Activated CD4-positive, alpha-beta T cell treated with anti-CD3 and anti-CD28 coated beads, Interleukin-2, amount 10 ng/mL, durations not matched to agents 7 days and 5 days (primary cell): ENCODE measurements at places on chromosomes 5 and 9.

DNA sequence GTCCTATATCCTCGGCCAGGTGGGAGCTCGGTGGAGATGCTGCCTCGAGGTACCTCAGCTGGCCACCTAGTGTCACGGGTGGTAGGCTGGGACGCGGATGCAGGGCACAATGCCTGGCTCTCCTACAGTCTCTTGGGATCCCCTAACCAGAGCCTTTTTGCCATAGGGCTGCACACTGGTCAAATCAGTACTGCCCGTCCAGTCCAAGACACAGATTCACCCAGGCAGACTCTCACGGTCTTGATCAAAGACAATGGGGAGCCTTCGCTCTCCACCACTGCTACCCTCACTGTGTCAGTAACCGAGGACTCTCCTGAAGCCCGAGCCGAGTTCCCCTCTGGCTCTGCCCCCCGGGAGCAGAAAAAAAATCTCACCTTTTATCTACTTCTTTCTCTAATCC, 2.0 kb downstream of the PCDHGC3 start:
- no peak for DNase-seq
- H3K27me3 ChIP-seq, result peaks cover 77% of the 10 kb centered on the region
- no peak overlapping the region for H3K4me3 ChIP-seq

- no peaks in the 10 kb centered on the region for H3K27me3 ChIP-seq
- no peak overlapping the region for H3K27ac ChIP-seq
- no peak overlapping the region for H3K4me3 ChIP-seq
- no peaks in the 10 kb centered on the region for H3K4me1 ChIP-seq
- no peaks in the 10 kb centered on the region for H3K36me3 ChIP-seq
- no peak for DNase-seq
Observed at GRCh38 chr9:82418334-82418733, 429.8 kb downstream of the SPATA31D1 start.

DNA sequence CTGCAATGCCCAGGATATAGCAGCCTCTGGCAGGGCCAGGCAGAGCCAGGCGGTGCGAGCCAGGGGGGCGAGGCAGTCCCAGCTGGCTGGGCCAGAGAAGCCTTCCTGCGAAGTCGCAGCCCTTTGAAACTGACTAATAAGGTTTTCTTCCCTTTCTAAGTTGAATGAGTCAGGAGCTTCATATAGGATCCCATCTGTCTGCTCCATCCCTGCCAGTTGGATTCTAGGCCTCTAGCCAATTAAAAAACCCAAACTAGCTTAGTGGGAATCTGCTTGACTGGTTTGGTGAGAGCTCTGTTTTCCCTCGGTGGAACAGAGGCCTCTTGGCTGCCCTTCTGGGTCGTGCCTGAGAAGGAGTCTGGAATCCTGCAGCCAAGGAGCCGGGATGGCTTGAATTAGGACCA, 70.1 kb upstream of the RAPGEF1 start:
- no peak overlapping the region for H3K27ac ChIP-seq
- peaks cover 3% of the 10 kb centered on the region for H3K27me3 ChIP-seq
- no peak overlapping the region for H3K4me3 ChIP-seq
- no peak for DNase-seq
- H3K4me1 ChIP-seq, result no peaks in the 10 kb centered on the region
- H3K36me3 ChIP-seq, result no peaks in the 10 kb centered on the region

GRCh38 chr5:36436306-36436705, 134.6 kb upstream of the RANBP3L start:
- no peak overlapping the region for H3K4me3 ChIP-seq
- DNase-seq, result no peak
- H3K27me3 ChIP-seq, result peaks cover 33% of the 10 kb centered on the region
- H3K27ac ChIP-seq, result no peak overlapping the region
- peaks cover 3% of the 10 kb centered on the region for H3K4me1 ChIP-seq

DNA sequence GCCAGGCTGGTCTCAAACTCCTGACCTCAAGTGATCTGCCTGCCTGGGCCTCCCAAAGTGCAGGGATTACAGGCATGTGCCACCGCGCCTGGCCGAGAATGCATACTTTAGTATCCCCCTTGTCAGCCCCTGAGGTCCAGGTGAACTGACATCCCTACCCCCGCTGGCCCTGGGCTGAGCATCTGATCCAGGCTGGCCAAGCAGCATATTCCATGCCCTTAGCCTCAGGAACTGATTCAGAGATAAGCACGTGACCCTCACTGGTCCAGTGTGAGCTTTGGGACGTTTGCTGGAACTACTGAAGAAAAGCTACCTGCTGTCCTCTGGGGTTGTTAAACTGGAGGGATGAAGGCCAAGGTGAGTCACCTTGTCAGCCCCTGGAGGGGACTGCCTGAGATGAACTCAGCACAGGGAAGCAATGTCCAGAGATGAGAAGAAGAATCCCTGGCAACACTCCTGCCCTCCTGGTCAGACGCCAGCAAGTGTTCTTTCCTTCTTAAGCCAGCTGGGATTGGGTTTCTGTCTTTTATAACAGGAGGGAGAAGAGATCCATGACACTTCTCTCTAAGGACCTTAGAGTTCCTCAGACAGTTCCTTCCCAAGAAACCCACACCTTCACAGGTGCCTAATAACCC, 59.1 kb upstream of the FBXW11 start:
- H3K27ac ChIP-seq, result peak overlapping the region; percentile 95
- no peak for DNase-seq
- H3K4me3 ChIP-seq, result peak overlapping the region; percentile 69
- H3K4me1 ChIP-seq, result peaks cover 65% of the 10 kb centered on the region
- H3K27me3 ChIP-seq, result no peaks in the 10 kb centered on the region
- H3K36me3 ChIP-seq, result peaks cover 79% of the 10 kb centered on the region

- no peak for DNase-seq
- no peak overlapping the region for H3K27ac ChIP-seq
- no peaks in the 10 kb centered on the region for H3K4me1 ChIP-seq
- no peak overlapping the region for H3K4me3 ChIP-seq
- H3K36me3 ChIP-seq, result no peaks in the 10 kb centered on the region
Observed at GRCh38 chr5:133942614-133943474, 25.6 kb downstream of the C5orf15 start.

DNA sequence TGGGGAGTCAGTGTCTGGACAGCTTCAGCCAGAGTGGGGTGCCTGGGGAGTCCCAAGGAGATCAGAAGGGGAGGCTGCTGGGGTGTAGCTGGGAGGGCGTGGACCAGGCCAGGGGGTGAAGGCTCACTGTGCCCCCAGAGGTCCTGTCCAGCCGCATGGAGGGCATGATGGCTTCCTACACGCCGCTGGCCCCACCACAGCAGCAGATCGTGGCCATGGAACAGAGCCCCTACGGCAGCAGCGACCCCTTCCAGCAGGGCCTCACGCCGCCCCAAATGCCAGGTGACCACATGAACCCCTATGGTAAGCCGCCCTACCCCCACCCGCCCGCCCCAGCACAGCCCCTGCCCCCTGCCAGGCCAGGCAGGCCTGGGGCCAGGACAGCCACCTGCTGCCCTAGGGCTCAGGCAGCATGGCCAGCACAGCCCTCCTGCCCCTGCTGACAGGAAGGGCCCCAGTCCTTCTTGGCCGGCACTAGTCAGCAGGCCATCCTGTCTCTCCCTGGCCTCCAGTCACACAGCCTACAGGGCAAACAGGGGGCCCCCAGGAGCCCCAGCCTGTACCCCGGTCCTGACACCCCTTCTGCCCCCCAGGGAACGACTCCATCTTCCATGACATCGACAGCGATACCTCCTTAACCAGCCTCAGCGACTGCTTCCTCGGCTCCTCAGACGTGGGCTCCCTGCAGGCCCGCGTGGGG, 82.1 kb downstream of the LMX1B start:
- H3K4me1 ChIP-seq, result no peaks in the 10 kb centered on the region
- H3K36me3 ChIP-seq, result no peaks in the 10 kb centered on the region
- H3K27ac ChIP-seq, result no peak overlapping the region
- H3K4me3 ChIP-seq, result no peak overlapping the region

GRCh38 chr9:128818839-128819715, 777 bp downstream of the ENDOG start:
- H3K4me3 ChIP-seq, result peak overlapping the region; percentile 73
- H3K27ac ChIP-seq, result peak overlapping the region; percentile 13
- H3K4me1 ChIP-seq, result peaks cover 24% of the 10 kb centered on the region
- DNase-seq, result peak; percentile 32
- H3K36me3 ChIP-seq, result peaks cover 8% of the 10 kb centered on the region

DNA sequence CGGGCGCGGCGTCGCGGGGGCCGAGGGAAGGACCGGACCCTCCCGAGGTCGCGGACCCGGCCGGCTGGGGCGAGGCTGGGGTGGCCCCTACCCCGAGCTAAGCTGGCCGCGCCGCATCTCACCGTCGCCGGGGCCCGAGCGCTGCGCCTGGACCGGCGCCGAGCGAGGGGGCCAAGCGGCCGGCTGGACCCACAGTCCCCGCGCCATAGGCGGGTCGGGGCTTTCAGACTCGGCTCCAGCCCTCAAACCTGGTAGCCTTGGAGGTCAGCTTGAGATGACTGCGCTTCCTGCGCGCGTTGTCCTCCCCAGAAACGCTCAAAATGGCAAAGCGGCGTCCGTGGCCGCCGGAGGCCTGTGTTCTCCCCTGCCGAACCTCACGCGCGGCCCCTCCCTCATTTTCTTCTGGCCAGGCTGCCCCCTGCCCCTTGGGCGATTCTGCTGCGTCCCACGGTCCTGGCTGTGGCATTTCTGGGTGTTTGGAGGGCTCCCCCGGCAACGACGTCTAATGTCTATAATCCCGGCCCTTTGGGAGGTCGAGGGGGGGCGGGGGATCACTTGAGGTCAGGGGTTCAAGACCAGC, 8.7 kb upstream of the GRIN1 start:
- peak overlapping the region; percentile 86 for H3K27ac ChIP-seq
- peaks cover 3% of the 10 kb centered on the region for H3K36me3 ChIP-seq
- no peak for DNase-seq

- no peak overlapping the region for H3K4me3 ChIP-seq
- H3K27me3 ChIP-seq, result no peaks in the 10 kb centered on the region
- no peaks in the 10 kb centered on the region for H3K36me3 ChIP-seq
- H3K27ac ChIP-seq, result no peak overlapping the region
- peaks cover 8% of the 10 kb centered on the region for H3K4me1 ChIP-seq
Observed at GRCh38 chr5:107964722-107965121, 294.0 kb upstream of the EFNA5 start.

DNA sequence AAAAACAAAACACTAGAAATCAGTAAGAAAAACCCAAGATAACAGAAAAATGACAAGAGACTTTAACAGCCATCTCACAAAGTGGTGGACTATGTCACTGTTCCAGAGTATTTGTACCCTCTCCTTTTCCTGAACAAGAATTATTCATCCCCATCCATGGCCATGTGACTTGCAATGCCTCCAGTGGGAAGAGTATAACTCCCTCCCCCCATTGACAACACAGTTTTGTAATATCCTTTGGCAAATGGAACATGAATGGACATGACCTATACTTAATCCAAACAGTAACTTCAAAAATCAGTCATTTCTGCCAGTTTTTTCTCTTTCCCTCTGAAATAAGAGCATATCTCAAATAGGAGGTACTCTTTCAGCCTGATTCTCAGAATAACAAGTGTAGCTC, 33.9 kb downstream of the PTBP3 start:
- H3K36me3 ChIP-seq, result peaks cover 31% of the 10 kb centered on the region
- H3K27me3 ChIP-seq, result no peaks in the 10 kb centered on the region
- no peak overlapping the region for H3K4me3 ChIP-seq

DNA sequence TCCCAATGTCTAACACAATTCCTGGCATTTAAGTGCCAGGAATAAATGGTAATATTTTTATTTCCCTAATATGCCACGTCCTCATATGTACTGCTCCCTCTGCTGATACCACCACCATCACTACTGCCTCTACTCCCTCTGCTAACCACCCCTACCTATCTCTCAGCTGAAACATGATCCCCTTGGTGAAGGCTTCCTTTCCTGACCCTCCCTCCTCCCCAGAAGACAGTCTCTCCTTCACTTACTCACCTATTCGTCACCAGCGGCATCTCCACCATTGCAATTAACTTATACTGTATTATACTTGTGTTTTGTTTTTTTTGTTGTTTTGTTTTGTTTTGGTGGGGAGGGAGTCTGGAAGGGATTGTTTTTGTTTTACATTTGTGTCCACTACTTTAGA, 4.8 kb downstream of the DENND1A start:
- H3K36me3 ChIP-seq, result peaks cover 8% of the 10 kb centered on the region
- no peak overlapping the region for H3K4me3 ChIP-seq
- peaks cover 32% of the 10 kb centered on the region for H3K4me1 ChIP-seq
- no peak overlapping the region for H3K27ac ChIP-seq

DNA sequence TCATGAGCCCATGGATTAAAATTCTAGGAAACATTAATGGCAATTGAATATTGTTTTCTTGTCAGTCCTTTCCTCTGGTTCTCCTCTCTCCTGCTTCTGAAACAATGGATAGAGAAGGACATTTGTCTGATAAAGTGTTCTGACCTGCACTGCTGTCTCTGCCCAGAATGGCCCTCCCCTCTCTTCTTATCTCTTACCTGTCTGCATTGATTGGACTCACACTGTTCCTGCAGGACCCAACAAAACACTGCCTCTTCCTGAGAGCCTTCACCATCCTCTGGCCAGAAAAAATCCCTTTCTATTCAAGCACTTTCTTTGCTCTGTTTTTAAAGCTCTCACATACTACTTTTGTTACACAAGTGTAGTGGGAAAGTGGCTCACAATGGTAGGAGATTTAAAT, 143.8 kb upstream of the DHFR start:
- H3K27ac ChIP-seq, result no peak overlapping the region
- DNase-seq, result no peak
- no peaks in the 10 kb centered on the region for H3K4me1 ChIP-seq
- no peak overlapping the region for H3K4me3 ChIP-seq
- peaks cover 44% of the 10 kb centered on the region for H3K36me3 ChIP-seq
- H3K27me3 ChIP-seq, result no peaks in the 10 kb centered on the region

GRCh38 chr5:40404613-40405012, 275.1 kb upstream of the PTGER4 start:
- peak overlapping the region; percentile 47 for H3K4me3 ChIP-seq
- peak overlapping the region; percentile 94 for H3K27ac ChIP-seq
- H3K4me1 ChIP-seq, result peaks cover 81% of the 10 kb centered on the region
- peaks cover 25% of the 10 kb centered on the region for H3K36me3 ChIP-seq
- no peaks in the 10 kb centered on the region for H3K27me3 ChIP-seq

DNA sequence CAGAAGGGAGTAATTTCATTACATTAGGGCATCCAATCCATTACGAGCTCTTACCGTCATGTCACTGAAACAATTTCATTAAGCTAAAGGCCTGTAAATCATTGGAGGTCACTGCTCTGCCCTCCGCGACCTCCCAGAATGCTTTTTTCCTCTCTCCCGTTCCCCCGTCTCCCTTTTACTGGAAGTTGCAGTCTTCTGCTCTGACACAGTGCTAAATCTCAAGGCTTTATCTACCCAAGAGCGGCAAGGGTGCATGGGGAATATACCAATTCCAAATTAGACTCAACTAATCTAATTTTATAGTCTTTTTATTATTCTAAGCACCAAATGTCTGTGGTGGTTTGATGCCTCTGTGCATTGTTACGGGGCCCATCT, 265.7 kb upstream of the PANK3 start:
- no peak for DNase-seq
- H3K27me3 ChIP-seq, result peaks cover 6% of the 10 kb centered on the region
- no peak overlapping the region for H3K4me3 ChIP-seq
- no peak overlapping the region for H3K27ac ChIP-seq

- no peak overlapping the region for H3K27ac ChIP-seq
- H3K27me3 ChIP-seq, result no peaks in the 10 kb centered on the region
- H3K4me3 ChIP-seq, result no peak overlapping the region
- no peak for DNase-seq
- H3K36me3 ChIP-seq, result peaks cover 55% of the 10 kb centered on the region
Observed at GRCh38 chr5:143054480-143054941, 284.3 kb downstream of the ARHGAP26 start.

GRCh38 chr5:122413722-122414121, 101.7 kb downstream of the SNCAIP start:
- no peaks in the 10 kb centered on the region for H3K4me1 ChIP-seq
- DNase-seq, result no peak
- no peaks in the 10 kb centered on the region for H3K36me3 ChIP-seq
- H3K27ac ChIP-seq, result no peak overlapping the region
- no peak overlapping the region for H3K4me3 ChIP-seq
